ENCODE measurements at places on chromosomes 7 and 10. TPM values are rescaled to one million over a fixed set of nuclear protein-coding genes. Genes with fewer than 3 reads are reported as not detected.

The PPP1R17 gene
- not detected for total RNA-seq

The RBP3 gene
- total RNA-seq: not detected

The LDB3 gene
- under 0.01 TPM for total RNA-seq

The PTPN20 gene
- 0.27 TPM for total RNA-seq

The ADRB1 gene
- total RNA-seq: not detected

- no peak for DNase-seq
Observed at GRCh38 chr10:126437635-126438406, 49.5 kb upstream of the ADAM12 start.

GRCh38 chr7:95365151-95365550, 31.0 kb downstream of the PON3 start:
- DNase-seq: no peak

DNA sequence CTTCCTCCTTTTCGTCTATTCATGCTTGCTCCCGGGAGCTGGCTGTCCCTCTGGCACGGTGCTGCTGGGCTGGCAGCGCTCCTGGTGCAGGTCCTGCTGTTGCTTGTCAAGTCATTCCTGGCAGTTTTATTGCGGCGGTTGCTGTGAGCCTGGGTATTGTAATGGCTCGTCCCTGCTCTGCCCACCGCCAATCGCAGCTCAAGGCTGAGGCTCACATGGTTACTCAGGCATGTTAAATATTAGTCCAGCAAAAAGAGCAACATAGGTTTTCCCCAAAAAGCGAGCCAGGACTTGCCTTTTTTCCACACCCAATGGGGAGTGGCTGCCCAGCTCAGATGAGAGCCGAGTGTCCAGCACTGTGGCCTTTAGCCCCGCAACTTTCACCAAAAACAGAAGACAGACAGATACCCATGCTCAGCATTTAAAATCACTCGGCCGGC, 492.9 kb upstream of the FOXK1 start:
- DNase-seq: no peak

GRCh38 chr10:125756196-125756595, 19.4 kb downstream of the MMP21 start:
- DNase-seq: no peak

DNA sequence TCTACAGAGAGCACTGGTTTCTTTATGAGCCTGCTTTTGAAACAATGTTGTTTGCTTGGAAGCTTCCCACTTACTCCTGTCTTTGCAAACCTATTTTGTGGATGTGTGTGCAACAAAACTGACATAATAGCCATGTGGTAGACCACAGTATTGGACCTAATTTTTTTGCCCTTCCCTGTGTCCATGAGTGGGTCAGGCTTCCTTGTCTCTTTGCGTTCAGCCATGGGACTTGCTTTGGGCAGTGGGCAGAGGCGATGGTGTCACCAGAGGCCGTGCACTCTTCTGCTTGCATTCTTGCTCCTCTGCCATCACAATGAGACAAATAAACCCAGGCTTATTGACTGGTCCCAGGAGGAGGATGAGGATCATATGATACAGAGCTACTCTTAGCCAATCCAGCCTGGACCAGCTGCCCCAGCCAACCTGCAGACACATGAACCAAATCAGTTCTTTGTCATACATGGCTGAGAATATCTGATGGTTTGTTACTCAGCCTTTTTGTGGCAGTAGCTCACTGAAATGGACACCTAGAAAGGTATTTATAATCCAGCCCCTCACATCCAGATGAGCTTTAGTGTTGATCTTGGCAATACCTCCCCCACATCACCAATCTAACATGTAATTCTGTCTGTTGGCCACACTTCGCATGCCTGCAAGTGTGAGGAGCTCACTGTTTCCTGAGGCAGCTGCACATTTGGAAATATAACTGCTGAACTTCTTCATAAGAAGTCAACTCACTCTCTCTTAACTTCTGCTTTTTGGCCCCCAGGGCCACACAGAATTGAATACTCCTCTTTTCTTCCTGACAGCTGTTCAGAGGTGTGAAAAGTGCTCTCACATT, 427.8 kb upstream of the ZMIZ1 start:
- DNase-seq: peak; percentile 27

- DNase-seq: no peak
Observed at GRCh38 chr7:106356-106755, 86.0 kb upstream of the FAM20C start.

DNA sequence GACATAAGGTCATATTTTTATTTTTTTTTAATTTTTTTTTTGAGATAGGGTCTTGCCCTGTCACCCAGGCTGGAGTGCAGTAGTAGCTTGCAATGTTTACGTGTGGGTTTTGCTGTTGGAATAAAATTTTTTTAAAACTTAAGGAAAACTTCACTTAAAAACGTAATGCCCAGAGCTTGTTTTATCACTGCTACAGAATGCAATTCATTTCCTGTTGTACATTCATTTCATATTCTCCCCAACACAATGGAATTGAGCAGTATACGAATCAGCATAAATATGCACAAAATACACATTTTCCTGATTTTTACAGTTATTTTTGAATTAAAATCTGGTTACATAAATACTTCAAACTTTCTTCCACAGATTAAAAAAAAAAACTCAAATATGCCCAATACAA, 40.3 kb downstream of the RSU1 start:
- DNase-seq: peak; percentile 22

DNA sequence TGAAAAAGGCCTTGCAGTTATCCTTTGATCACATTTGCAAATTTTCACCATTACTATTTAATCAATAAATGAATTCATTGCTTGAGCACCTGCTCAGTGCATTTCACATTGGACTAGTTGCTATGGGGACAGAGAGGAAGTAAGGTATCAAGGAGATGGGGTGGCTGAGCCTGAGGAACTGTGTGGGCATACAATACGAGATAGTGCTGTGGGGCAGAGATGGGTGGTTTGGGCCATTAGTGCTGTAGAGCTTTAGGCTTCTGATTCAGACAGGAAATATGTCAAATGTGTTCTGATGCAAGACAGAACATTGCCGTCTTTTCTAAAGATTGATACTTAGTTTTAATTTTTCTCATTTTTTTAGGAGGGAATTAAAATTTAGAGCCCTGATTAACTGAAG, 13.2 kb downstream of the ITGB8 start:
- DNase-seq: no peak

- no peak for DNase-seq
Observed at GRCh38 chr10:5691786-5692185, 7.1 kb downstream of the TASOR2 start.
